ENCODE measurements at places on chromosomes 12 and 14.
A peak's percentile ranks its signal among the peaks of the same experiment; 100 is the strongest.

DNA sequence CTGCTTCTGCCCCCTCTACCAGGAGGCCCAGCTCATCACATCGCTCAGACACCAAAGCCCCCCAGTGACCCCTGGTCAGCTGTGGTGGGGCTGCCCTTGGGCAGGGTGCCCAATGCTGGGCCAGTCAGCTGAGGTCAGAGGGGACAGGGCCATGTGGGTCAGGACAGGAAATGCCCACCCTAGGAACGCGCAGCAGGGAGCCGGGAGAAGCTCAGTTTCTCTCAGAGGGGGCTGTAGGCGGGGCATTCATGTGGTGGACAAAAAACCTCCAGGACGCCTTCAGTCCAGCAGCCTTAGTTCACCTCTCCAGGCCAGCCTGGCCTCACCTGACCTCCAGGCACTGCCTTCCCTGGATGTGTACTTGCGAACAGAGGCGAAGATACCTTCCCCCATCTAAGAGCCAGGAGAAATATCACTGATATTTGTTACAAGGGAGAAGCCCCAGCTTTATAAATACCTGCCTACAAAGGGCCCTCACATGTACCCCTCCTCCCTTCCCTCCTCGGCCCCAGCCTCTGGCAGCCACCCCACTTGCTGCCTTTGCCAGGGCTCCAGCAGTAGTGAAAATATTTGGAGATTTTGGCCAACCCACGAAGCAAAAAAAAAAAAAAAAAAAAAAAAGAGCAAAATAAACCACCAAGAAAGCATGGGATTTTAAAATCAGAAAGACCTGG, 41.9 kb upstream of the PLEKHG6 start:
- peak; percentile 84 for DNase-seq

DNA sequence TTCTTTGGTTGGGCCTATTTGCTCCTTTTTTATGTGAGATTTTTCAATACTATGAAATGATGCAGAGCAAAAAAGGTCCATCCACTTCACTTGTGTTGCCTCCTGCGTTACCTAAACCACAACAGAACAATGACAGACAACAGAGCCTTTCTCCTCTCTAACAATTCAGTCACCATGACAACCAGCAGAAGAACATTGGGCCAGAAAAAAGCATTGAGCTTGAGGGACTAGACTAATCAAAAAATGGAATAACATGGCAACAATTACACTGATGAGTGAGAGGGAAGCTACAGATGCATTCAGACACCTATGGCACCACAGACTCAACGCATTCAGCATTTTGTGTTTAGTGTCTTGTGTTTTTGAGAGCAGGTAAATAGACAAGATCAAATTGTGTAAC, 44.6 kb upstream of the PTCSC3 start:
- DNase-seq: no peak

DNA sequence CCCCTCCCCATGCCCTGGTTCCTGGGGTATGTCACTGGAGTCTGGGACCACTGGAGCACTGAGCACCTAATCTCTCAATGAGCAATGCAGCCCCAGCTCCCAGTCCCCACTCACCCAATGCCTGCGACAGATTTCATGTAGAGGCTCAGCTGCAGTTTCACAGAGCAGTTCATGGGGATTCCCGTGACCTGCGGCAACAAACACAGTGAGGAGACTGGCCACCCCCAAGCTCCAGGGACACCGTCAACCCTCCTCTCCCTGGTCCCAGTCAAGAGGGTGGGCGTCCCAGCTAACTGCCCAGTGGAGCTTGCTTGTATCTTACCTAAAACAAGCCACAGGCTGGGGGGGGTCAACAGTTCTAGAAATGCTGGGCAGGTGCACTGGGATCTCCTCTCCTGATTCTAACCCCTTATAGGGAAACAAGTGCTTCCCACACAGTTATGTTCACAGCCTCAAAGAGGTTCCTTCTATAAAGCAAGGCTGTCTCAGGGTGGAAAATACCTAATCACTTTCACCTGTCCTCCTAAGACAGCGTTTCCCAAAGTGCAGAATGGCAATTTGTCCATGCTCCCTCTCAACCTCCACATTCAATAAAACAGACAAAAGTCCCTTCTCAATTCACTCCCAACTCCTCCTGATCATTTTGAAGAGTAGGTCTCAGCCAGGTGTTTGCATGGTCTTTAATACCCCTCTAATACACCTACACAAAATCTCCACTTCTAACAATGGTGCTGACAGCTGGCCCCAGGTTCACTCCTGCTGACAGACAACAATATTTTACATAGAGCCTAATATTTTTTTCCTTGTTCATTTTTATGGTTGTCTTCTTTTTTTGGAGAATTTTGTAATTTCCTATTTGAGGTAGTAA, 68.3 kb downstream of the SCARB1 start:
- DNase-seq: no peak

DNA sequence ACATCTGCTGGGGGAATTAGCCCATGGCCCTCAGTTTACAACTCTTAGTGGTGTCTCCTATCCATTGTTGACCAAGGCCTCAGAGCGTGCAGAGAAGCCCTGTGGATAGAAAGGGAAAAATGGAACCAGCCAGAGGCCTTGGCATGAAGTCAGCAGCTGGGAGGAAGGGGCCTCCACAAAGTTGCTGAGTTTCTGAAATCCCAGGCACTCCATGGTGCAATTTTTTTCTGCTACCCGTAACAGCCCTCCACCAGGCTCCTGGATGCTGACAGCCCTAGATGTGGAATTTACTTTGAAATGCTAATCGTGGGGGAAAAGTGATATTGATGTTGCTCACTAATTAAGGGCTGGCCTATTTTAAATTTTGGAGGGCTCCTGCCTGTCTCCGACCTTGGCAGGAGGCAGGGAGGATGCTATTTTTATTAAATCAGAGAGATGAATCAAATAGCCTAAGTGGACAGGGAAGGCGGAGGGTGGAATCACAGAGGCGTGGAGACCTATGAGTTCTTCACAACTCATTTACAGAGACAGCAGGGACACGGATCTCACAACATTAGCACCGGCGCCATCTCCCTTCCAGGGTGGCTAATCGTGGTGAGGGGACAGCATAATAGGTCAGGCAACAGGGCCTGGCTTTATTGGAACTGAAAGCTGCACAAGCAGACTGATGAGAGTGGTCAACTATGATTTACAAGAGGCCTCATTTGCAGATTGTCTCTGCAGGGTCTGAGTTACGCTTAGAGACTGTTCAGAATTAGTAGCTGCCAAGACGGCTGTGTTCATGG, 99.8 kb upstream of the WSCD2 start:
- DNase-seq: peak; percentile 87

- DNase-seq: peak; percentile 83
These were observed 394.0 kb upstream of the SYT1 start for GRCh38 chr12:78470354-78471195.

GRCh38 chr12:91732086-91732485, 413.6 kb downstream of the BTG1 start:
- no peak for DNase-seq

- no peak for DNase-seq
These were observed 6.2 kb downstream of the SIX1 start for GRCh38 chr14:60643141-60643462.

DNA sequence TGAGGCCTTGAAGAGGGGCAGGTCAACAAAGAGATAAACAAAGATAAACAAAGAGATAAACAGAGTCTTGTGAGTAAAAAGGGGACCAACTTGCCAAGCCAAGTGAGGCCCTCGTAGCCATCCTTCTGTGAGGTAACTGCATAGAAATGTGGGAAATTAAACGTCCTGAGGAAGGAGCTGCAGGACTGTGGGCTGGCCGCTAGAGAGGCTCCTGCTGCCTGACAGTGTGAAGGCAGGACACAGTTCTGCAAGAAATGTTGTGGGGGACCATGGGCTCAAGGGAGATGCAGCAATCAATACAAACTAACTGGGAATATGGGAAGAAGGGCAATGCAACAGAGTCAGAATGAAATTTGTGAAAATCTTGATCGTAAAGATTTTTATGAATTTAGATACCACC, 91.9 kb downstream of the SLC8A3 start:
- DNase-seq: peak; percentile 76

DNA sequence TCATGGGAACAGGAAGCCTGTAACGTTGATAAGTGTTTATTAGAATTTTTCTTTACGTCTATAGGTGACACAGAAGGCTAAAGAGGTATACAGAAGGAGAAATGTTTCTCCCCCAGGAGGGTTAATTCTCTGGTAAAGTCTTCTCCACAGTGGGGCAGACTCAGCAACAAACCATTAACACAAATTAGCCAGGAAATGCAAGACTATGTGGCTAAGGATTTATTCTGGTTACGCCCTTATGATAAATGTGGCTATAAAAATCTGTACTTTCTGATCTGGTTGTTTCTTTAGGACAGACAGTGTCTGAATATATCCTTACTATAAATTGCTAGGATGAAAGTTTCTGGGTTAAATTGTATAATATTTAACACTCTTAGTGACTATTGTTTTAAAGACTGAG, 423.3 kb downstream of the FLRT2 start:
- DNase-seq: no peak

DNA sequence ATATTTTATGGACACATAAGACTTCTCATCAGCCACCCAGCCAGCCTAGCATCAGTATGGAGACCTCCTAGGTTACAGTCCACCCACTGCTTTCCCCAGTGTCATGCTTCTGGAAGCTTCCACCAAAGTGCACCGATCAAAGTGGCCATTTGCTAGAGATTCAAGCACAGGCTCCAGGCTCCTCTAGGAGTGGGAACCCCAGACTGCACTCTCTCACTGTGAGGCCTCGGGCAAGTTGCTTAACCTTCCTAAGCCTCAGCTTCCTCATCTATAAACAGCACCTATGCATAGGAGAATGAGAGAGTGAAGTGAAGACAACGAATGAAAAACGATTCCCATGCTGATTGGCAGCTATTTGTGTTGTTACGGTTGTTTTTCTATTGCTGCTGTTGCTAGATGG, 94.4 kb downstream of the DICER1 start:
- no peak for DNase-seq

DNA sequence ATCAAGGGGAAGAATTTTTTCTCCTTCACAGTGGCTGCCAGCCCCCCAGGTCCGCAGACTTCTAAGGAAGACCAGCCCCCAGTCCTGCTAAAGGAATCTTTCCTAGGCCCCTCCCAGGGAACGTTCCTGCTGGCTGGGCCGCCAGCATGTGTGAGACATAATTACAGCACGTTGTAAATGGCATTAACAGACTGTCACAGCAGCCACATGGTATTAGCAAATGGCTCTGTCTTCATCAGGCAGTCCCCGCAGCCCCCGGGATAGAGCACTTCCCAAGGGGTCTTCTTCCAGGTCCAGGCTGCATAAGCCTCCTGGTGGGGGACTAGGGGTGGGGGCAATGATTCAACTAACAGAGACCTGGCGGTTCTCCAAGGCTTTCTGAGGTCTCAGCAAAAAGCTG, 34.9 kb upstream of the FAM222A start:
- DNase-seq: peak; percentile 68

GRCh38 chr12:61871485-61871810, 388.8 kb upstream of the USP15 start:
- no peak for DNase-seq

DNA sequence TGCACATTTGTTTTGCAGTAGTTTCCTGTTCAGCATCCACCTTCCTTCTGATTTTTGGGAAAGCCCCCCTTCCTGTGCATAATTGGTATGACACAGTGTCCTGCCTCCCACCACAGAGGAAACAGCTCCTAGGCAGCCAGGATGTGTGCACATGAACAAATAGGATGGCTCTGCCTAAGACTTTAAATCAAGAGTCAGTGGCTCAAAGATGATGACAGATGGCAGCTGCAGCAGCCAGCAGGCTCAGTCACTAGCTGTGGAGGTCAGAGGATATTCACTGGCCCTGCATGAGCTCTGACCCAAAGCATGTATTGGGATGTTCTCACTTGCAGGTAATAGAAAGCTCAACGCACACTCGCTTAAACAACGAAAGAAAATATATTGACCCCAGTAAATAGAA, 90.3 kb downstream of the KCNK10 start:
- DNase-seq: no peak

DNA sequence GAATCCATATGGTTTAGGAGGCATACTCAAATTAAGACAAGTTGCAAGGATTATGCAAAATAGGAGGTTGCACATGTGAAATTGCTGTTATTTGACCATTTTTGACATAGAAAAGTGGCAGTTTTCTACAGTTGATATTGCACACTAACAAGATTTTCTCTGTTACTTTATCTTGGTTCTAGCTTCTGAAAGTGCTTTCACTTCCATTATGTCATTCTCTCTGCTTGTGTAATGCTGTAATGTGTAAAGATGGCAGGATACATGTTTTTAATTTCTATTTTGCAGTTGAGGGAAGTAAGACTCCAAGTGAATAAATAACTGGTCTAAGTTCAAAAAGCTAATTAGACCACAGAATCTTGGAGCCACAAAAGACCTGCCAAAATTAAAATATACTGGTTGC, 60.6 kb downstream of the MYRFL start:
- DNase-seq: no peak

GRCh38 chr12:128853600-128854197, 421 bp downstream of the GLT1D1 start:
- no peak for DNase-seq

GRCh38 chr12:94813314-94813713, 163.0 kb upstream of the TMCC3 start:
- DNase-seq: no peak

DNA sequence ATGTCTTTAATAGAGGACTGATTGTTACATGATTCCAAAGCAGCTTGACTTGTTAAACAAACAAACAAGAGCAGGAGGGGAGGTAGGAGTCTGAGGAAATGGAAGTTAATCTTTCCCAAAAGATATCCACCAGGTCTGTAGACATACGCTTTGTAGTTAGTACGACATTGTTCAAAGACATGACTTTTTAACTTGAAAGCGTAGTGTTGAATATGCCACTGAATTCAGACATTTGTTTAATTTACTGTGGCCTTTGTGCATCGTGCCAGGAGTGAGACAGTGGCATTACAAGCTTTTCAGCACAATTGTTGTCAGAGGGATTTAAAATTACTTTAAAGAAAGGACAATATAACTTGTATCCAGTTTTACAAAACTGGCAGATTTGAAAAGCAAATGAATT, 53.0 kb downstream of the SAV1 start:
- no peak for DNase-seq

GRCh38 chr12:81956468-81956860, 197.3 kb upstream of the PPFIA2 start:
- DNase-seq: no peak

GRCh38 chr14:79094951-79095350, 924.8 kb downstream of the NRXN3 start:
- no peak for DNase-seq

GRCh38 chr12:80195074-80195726, 95.9 kb downstream of the OTOGL start:
- DNase-seq: peak; percentile 77

- peak; percentile 56 for DNase-seq
These were observed 49.5 kb upstream of the NUAK1 start for GRCh38 chr12:106188256-106188655.

GRCh38 chr14:30034152-30034551, 106.5 kb upstream of the PRKD1 start:
- peak; percentile 53 for DNase-seq

DNA sequence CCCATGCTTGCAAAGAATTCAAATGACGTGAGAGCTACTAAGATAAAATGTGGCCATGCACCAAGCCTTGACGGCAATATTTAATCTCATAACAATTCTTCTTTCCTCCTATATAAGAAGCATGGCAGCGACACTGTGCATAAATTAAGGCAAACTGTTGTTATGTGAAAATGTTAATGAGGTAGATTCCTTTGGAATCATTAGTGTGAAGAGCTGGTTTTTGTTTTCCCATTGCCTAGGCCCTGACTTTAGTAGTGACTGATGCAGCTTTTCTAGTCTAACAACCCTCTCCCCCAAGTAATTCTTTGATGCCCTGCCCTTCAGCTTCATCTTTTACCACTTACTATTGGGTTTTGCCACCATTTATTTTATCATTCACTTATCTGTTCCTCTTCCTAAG, 10.6 kb upstream of the PSEN1 start:
- DNase-seq: no peak

GRCh38 chr14:96098309-96098998, 59.3 kb downstream of the C14orf132 start:
- peak; percentile 91 for DNase-seq

- DNase-seq: peak; percentile 73
These were observed 878.7 kb downstream of the DIO2 start for GRCh38 chr14:79332504-79333197.
